ENCODE measurements at places on chromosomes 2 and 18.

DNA sequence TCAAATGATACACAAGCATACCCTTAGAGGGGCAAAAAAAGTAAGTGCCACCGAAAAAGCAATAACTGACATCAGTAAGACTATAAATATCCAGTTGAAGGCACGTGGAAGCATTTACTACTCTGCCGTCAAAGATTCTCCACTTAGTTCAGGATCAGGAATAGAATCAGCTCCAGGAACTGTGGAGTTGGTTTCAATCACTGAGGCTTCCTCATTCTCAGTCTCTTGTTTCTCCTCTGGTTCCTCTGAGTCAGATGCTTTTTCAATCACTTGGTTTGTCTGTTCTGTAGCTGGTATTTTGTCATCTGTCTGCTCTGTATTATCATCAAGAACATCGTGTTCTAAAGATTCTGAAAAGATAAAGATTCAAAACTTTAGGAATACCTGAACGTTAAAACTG is 72.2 kb downstream of the LNPK start:
- no peak for DNase-seq

DNA sequence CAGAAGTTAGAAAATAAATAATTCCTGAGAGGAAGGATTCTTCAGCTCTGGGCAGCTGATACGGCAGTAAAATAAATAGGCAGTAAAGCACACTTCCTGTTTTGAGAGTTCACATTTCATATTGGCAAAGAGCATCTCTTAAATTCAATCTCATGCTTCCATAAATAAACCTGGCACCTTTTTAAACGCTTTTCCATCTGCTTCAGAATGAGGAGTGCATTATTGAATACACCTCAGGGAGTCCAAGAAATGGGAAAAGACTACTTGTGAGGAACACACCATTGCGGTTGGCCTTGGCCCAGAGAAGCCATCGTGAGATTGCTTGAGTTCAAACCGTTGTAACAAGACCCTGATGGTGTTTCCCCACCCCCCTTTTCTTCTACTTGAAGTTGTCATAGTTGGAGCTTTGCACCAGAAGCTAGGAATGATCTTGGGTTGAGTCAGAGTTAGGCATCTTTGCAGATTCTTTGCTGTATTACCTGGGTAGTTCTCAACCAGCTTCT is 123.9 kb downstream of the RDH14 start:
- no peak for DNase-seq

GRCh38 chr2:161124201-161124600 is 36.0 kb upstream of the TANK start:
- DNase-seq = no peak

DNA sequence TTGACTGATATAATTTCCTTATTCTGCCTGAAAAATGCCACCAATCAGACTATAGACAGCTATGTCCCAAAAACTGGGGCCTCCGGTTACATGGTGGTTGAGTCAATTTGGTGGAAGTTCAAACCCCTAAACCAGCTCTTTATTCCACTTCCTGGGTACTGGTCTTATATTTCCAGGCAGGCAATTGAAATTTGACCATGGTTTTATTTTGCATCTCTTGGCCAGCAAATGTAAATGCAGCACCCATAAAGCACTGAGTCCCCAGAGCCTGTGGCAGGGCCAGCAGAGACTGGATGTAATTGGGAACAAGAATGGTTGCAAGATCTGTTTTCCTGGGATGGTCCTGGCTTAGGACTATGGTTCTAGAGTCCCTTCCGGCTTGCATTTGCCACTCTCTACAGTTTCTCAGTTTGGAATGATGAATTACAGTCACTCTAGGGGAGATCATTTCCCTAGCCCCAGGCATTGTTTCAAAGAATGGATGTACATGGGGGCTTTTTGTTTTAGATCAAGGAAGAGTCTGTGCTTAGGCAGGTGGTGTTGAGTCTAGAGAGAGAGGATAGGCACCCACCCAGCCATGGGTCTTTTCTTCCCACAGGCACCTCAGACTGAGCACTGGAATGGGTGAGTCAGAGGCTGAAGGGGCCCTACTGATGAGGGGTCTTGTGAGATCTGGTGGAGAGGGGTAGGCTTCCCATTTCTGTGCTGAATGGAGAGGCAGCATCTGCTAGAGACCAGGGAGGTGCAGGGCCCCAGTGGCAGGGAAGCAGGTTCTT is 108.4 kb upstream of the CDC42EP3 start:
- DNase-seq = no peak

GRCh38 chr2:70837980-70838925 is 2.6 kb upstream of the CD207 start:
- DNase-seq = no peak

DNA sequence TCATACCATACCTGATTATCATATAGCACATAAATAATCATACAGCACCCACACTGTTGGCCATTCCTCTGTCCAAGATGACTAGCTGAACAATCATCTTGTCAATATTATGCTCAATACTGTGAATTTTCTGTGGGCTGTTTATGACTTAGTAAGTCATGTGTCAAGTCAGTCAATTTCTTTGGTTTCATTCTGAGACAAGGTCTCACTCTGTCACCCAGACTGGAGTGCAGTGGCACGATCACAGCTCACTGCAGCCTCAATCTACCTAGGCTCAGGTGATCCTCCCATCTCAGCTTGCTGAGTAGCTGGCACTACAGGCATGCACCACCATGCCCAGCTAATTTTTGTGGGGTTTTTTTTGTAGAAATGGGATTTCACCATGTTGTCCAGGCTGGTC is 5.7 kb downstream of the MCM6 start:
- no peak for DNase-seq

DNA sequence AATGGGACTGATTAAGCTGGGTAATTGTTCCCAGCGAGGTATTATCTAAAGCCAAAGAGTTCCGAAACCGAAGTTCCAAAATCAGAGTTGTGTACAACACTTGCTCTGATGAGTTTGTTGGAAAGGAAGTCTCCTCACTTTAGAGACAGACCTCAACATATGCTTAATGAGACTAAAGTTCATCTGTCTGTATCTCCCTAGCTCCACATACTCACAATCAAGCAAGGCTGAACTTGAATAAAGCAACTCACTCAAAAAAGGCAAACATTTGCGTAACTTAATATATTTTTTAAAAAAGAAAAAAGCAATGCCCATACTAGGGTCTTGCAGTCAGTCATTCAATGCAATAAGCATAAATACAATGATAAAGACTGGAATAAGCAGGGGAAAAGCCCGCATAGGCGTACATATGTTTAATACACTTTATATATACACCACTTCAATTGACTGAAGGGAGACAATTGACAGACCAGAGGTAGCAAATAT is 60.0 kb downstream of the IRS1 start:
- no peak for DNase-seq

GRCh38 chr2:140064243-140064642 is 1284.1 kb upstream of the NXPH2 start:
- DNase-seq = no peak

GRCh38 chr2:56315376-56315775 is 131.6 kb downstream of the CCDC85A start:
- no peak for DNase-seq

DNA sequence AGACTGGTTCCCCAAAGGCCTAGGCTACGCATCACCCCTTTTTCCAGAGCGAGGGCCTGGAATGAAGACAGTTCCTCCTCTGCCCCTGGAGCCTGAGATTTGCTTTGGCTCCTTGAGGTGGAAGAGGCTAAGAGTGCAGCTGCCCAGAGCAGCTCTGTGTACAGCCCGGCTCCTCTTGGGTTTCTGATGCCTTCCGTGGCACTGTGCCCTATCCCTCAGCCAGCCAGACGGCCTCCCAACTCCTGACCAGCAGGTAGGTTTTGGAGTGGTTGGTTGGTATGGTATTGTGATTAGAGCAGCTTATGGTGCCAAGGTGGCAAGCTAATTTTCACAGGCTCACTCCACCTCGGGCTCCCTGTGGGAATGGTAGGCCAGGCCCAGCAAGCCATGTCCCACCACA is 112.2 kb downstream of the TANC1 start:
- DNase-seq = no peak

- no peak for DNase-seq
These were observed 58.4 kb upstream of the SPAG16 start for GRCh38 chr2:213225866-213226265.

DNA sequence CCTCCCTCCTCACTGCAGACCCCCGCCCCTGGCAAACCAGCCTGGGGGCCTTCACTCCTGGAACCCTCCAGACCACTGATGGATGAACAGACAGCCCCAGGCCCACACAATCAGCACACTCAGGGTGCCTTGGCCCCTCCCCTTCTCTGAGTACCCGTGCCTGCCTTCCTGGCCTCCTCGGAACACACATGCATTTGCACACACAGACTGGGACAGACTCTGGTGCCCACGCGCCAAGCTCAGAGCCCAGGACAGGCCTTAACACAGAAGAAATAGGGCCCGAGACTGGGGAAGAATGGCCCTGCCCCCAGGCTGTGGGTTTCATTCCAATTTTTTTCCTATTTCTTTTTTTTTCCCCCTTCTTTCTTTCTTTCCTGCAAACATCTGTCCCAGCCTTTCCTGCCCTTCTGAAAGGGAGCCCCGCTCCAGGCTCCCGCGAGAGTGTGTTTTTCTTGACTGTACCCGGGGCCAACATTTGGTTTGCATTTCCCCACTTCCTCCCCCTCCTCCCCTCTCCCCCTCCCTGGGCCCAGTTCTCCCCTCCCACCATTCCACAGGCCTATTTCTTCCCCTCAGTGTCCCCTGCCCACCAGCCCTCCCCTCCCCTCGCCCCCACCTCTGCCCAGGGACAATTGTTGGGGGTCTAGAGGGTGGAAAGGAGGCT is 618 bp upstream of the TNS1 start:
- no peak for DNase-seq

DNA sequence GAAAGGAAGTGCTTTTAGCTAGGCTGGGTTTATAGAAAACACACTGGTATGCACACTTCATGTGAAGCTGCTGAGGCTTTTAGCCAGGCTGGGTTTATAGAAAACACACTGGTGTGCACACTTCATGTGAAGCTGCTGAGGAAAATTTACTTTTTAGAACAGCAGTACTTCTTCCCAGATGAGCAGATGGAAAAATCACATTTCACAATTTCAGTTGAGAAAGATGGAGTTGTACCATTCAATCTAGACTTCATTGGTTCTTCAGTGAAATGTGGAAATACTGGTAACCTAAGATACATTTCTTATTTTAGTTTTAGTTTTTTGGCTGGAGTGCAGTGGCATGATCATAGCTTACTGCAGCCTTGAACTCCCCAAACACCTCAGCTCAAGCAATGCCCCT is 11.1 kb downstream of the SNTG2 start:
- no peak for DNase-seq

- no peak for DNase-seq
These were observed 4.6 kb downstream of the LOXHD1 start for GRCh38 chr18:46652372-46652771.

DNA sequence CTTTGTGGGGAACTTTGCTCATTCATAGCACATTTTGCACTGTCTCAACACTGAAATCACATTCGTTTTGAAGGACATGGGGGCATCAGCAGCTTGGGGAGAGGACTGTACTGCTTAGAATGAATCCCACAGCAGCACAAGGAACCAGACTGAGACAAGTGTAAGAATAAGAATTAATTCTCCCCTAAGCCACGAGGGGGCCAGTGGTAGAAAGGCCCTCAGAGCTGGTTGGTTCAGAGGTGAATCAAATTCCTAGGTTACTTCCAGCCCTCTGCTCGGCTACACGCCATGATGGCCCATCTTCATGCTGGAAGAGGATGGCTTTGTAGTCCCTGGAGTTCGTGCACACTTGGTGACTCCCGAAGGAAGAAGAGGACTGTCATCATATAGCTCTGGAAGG is 12.0 kb upstream of the MC5R start:
- no peak for DNase-seq

DNA sequence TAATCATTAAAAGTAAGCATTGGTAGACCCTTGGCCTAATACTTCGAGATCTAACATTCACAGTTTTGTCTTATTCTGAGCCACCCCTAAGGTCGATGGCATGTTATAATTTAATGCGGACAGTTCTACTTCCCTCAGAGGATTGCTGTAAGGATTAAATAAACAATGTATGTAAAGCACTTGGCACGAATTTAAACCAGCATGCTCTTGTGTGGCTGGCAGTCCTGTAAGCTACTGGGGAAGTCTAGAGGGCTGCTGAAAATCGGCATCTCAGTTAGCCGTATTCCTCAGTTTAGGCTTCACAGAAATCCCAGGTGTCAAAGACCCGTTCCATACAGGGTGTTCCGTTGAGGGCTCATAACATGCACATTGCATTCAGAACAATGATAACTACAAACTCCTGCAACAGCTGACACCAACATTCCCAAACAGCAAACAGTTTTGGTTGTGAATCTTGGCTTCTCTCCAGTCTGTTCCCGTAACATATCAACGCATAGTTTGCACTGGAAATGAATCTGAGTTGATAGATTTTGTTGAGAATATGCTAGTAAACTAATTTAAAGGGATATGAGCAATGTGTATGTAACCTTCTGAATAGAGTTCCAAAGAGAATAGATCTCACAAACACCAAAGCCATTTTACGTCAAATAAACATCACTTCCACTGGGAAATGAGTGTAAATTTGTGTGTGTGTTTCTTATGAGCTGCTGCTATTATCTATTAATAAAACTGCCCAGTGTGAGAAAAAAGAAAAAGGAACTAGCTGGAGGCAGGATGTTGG is 52.2 kb upstream of the ACKR3 start:
- DNase-seq = no peak

DNA sequence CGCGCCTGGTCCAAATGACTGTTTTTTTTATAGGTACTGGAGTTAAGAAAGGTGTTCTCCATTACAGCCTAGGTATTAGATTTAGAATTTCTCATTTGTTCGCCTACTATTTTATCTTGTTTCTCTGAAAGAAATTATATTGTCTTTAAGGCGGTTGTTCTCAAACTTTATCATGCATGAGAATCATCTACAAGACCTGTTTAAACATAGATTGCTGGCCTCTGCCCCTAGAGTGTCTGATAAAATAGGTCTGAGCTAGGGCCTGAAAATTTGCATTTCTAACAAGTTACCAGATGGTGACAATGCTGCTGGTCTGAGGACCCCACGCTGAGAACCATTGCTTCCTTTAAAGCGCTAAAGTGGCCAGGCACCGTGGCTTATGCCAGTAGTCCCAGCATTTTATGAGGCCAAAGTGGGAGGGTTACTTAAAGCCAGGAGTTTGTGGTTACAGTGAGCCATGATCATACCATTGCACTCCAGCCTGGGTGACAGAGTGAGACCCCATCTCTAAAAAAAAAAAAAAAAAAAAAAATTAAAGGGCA is 34.0 kb upstream of the RNF138 start:
- no peak for DNase-seq

- no peak for DNase-seq
These were observed 420.3 kb upstream of the POU3F3 start for GRCh38 chr2:104433657-104434056.

GRCh38 chr2:204046145-204046544 is 109.6 kb downstream of the ICOS start:
- DNase-seq = no peak

GRCh38 chr18:59707306-59707705 is 10.1 kb upstream of the CCBE1 start:
- DNase-seq = no peak

DNA sequence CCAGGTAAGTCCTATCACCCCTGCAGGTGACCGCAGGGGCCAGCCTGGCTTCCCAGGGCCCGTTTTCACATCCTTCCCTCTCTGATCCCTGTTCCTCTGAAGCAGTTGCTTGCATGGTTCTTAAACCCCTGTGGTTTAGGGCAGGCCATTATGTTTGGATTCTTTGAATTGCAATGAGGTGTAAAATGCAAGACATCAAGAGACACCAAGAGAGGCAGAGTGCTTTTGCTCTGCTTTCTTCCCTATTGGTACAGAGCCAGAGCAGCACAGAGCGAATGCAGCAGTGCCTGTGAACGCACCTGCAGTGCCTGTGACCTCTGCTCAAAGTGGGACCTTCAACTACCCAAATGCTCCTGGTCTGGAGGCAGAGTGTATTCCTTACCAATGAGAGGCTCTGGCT is 7.6 kb downstream of the RFX8 start:
- no peak for DNase-seq

- DNase-seq = no peak
These were observed 3.1 kb upstream of the SDC1 start for GRCh38 chr2:20227894-20228505.

All from activated CD4-positive, alpha-beta T cell treated with anti-CD3 and anti-CD28 coated beads, Interleukin-2, amount 50 U/mL, for 24 hours (primary cell).